T follicular helper cell (primary cell): ENCODE measurements at places on chromosomes 7 and 10.

DNA sequence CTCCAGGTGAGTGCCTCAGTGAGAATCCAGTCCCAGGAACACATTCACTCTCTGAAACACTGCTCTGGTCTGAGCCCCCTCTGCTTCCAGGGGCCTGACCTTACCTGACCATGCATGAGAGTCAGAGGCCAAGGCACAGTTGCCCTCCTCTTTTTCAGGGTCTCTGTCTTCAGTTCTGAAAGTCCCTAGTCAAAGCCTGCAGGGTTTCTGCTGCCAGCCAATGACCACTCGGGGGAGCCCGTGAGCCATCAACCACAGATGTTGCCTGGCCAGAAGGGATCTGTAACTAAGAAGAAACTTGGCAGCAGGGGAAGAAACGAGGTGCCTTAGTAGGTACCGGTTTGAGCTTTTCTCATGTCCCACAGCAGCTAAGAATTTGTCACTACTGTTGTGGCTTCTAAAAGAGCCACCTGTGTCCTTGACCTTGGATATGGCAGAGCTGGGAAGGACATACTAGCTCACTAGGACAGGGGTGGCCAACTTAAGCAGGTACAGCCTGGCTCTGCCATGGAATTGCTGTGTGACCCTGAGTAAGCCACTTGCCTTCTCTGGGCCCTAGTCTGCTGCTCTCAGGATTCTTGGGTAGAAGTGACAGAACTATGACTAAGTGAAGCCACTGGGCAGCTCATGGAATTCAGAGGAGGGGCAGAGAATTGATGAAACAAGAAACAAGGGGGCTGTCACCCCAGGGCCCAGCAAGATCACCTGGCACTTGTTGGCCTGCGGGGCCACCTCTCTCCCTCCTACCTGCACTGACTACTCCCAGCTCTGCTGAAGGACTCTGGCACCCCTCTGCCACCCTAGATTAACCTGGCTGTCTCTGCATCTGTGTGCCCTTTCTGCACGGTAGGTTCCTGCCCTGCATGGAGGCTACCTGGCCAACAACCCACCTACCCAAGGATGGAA lies 83.8 kb upstream of the GPR26 start:
- DNase-seq, result peak; percentile 32

DNA sequence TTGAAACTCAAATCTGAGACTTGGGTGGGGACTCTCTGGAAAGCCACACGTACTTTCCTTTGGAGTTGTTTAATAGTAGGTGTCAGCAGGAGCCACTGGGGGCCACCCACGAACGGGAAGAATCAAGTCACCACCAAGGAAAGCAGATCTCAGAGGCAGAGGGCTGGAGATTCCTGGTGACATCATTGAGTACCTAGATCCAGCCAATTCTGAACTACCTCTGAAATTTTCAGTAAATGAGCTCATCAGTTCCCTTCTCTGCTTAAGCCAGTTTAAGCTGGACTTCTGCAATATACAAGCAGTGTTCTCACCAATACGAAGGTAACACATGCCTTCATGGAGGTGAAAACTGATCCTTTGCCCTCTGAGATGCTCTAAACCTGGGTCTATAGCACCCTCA lies 99.3 kb upstream of the SORCS3 start:
- no peak for DNase-seq

GRCh38 chr7:94276795-94277194 lies 117.9 kb upstream of the COL1A2 start:
- DNase-seq, result no peak

GRCh38 chr7:138838166-138838565 lies 40.2 kb upstream of the ATP6V0A4 start:
- no peak for DNase-seq

- DNase-seq, result no peak
Measured at GRCh38 chr7:44889086-44889781, 3.9 kb upstream of the PURB start.

GRCh38 chr10:27481486-27481885 lies 22.6 kb upstream of the RAB18 start:
- DNase-seq, result no peak

DNA sequence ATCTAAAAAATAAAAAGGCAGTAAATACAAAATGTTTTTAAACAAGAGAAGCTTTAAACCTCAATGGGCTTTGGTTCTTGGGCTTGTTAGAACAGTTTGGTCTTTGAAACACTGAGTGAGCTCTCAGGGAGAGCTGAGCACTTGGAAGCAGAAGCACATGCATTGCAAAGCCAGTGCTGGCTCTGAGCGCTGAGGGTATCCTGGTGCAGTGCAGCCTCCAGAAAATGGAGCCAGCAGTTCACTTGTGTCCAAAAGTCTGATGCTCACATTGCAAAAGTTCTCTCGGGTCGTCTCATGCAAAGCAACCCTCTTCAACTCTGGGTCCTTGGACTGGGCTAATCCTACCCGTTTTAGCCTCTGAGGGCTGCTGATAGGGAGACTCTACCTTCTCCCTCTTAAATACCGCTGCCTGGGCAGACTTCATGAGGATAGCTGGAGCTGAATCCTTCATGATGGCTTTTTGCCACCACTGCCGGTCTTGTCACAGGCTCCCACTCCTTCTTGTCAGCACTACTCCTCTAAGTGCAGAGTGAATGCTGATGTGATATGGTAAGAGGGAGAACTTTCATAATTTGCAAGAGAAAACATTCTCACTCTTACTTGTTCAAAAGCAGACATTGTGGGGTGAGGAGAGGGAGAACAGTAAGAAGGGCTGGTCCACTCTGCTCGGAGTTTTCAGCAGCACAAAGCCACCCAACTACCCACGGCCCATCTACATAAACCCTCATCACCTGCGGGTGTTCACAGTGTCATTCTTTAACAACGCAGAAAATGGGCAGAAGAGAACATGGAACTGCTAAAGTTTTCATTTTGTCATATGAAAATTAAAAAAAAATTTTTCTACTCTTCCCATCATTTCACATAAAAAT lies 42.2 kb upstream of the BMPER start:
- DNase-seq, result no peak

- DNase-seq, result no peak
Measured at GRCh38 chr10:55491712-55492111, 690.7 kb upstream of the PCDH15 start.
